CD4-positive, alpha-beta T cell treated with Interleukin-6 at 100 ng/mL for 8 hours (primary cell): ENCODE measurements at places on chromosomes 4 and X.

GRCh38 chrX:104864296-104864695 lies 298.3 kb downstream of the IL1RAPL2 start:
- DNase-seq: no peak

GRCh38 chrX:118541482-118541881 lies 45.9 kb downstream of the DOCK11 start:
- no peak for DNase-seq

GRCh38 chr4:95761871-95762270 lies 78.0 kb upstream of the PDHA2 start:
- DNase-seq: no peak

DNA sequence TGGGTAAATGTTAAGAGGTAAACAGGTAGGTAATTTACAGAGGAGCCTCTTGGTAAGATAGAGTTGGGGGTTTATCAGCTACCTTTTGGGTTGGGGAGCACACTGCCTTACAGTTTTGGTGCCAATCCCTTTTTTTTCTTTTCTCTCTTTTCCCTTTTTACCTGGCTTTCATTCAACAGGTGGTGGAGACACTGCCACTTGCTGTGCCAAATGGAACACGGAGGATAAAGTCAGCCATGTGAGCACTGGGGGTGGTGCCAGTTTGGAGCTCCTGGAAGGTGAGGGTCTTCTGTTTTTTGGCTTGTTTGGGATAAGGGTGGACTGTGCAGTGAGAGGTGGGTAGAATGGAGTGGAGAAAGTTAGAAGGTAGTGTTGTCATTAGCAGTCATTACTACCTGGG lies 14.3 kb downstream of the TAF9B start:
- no peak for DNase-seq

GRCh38 chrX:142804085-142804484 lies 221.6 kb upstream of the SPANXN4 start:
- DNase-seq: no peak

- no peak for DNase-seq
These were observed 149.1 kb downstream of the MAGEB17 start for GRCh38 chrX:16316331-16316730.

DNA sequence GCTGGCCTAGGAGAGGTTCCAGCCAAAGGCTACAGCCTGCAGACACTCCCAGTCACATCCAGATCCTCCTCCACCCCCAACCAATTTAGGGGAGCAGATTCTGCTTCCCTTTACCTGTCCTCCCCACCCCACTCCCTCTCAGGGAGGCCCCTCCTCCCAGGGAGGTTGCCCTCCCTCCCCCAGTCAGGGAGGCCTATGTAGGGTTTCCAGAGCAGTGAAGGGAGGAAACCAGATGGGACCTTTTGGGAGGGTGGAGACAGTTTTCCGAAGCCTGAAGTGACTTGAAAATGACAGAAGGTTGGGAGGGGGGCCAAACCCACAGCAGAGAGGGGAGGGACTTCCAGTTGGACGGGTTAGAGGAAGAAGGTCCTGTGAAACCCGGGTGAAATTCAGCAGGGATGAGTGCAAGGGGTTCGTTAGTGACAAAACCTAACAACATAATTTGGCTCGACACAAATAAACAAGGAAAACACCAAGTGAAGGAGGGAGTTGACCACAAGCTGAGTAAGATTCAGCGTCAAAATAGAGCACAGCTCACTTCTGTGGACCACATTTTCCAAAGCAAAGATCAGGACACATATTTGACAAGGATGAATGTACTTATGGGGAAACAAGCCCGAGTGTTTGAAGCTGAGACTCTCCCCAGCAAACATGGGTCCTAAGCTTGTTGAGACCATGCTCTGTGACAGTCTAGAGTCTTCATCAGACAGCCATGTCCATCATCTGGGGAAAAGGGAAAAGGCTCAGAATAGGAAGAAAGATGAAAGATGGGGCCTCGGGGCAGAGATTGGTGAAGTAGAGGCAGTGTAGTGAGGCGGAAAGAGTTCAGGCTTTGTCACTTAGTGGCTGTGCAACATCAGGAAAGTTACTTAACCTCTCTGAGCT lies 46.4 kb downstream of the PRPS1 start:
- peak; percentile 45 for DNase-seq

GRCh38 chr4:188987011-188987410 lies 847.8 kb downstream of the TRIML1 start:
- no peak for DNase-seq

GRCh38 chr4:20022471-20022870 lies 229.2 kb upstream of the SLIT2 start:
- no peak for DNase-seq

DNA sequence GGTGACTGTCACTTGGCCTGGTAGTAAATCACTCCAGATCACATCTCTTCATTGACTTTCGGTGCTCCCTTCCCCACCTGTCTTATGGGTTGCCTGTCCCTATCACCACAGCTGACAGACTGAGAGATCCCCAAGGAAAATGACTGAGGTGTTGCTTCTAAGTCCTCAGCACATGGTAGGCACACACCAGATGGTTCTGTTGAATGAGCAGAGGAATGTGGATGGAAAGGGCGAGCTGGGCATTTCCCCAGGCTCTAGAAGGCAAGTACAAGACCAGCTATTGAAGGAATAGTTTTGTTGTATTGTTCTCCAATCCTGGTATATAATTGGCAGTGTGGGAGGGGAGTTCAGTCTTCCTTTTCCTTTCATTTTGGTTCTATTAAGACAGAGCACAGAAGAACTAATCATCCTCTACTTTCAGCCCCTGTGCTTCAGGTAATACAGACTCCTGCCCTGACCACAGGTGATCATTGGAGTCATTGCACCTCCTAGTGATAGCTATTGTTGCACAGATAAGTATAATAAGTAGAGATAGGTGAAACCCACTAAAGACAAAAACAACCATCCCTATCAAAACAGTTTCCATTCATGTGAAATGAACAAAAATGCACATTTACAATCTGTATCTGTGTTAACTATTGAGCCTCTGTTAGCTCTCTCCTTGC lies 158.6 kb downstream of the TRAM1L1 start:
- no peak for DNase-seq

DNA sequence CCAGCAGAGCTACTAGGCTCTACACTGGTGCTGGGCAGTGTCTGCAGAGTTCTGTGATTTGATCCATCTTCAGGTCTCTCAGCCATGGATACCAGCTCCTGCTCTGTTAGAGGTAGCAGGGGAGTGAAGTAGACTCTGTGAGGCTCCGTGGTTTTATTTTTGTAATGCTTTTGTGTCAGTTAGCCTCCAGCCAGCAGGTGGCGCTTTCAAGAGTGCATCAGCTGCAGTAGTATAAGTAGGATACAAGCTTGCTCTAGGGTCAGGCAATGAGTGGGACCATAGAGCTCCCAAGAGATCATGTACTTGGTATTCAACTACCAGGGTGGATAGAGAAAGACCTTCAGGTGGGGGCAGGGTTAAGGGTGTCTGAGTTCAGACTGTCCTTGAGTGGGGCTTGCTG lies 362.5 kb upstream of the TRAM1L1 start:
- no peak for DNase-seq

DNA sequence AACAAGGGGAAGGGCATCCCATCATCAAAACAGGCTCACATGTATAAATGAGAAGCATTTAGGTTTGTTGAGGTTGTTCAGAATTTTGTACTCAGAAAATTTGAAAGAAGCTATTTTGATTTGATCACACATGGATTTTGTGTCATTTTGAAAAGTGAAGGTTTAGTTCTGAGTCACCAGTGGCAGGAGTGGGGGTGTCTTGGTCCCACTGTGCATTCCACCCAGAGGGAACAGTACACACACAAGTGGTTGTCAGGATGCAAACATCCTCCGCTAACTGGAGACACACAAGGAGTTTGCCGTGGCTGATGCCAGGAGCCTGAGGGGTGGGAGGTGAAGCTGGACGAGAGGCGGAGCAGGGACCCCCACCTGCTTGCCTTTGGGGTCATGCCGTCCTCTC lies 198.2 kb upstream of the PSAPL1 start:
- DNase-seq: no peak

- no peak for DNase-seq
These were observed 236.1 kb downstream of the SPRY1 start for GRCh38 chr4:123632693-123633030.
